ENCODE measurements at places on chromosomes 4 and X. TPM values are rescaled to one million over a fixed set of nuclear protein-coding genes. Genes with fewer than 3 reads are reported as not detected.

GRCh38 chr4:101158134-101158482, 189.2 kb downstream of the PPP3CA start:
- no peak for DNase-seq

DNA sequence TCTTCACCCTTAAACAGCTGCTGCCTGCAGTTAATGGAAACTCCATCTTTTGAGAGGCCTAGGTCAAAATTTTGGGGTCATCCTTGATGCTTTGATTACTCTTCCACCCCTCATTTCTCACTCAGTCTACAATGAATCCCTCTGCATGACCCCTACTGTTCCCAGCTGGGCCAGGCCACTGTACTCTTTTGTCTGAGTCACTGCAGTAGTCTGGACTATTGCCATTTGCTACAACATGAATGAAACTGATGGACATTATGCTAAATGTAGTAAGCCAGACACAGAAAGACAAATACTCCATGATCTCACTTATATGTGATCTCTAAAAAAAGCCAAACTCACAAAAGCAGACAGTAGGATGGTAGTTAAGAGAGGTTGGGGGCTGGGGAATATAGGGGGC, 28.3 kb downstream of the STK32B start:
- no peak for DNase-seq

The GRIA3 gene
- not detected for total RNA-seq

The GAGE12E gene
- total RNA-seq, result not detected

The PARM1 gene
- 7.8 TPM for total RNA-seq

The GJB1 gene
- not detected for total RNA-seq

The RBMXL3 gene
- not detected for total RNA-seq

GRCh38 chr4:15413010-15413622, 14.7 kb upstream of the C1QTNF7 start:
- DNase-seq, result no peak

DNA sequence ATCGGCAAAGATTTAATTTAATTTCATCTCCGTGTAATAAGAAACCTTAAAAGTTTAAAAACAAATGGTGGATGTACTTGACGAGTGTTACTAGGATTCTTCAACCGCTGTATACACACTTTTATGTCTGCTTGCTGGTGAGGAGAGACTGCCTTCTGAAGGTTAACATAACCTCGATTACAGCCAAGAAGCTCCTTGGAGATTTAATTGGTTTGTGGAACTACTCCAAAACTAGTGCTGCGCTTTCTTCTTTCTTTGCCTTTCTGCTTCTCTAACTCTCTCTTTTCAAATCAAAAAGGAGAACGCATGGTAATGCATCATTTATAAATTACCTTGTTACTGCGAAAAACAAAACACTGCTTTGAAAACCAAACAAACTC, 109.0 kb downstream of the ANTXR2 start:
- DNase-seq, result no peak

DNA sequence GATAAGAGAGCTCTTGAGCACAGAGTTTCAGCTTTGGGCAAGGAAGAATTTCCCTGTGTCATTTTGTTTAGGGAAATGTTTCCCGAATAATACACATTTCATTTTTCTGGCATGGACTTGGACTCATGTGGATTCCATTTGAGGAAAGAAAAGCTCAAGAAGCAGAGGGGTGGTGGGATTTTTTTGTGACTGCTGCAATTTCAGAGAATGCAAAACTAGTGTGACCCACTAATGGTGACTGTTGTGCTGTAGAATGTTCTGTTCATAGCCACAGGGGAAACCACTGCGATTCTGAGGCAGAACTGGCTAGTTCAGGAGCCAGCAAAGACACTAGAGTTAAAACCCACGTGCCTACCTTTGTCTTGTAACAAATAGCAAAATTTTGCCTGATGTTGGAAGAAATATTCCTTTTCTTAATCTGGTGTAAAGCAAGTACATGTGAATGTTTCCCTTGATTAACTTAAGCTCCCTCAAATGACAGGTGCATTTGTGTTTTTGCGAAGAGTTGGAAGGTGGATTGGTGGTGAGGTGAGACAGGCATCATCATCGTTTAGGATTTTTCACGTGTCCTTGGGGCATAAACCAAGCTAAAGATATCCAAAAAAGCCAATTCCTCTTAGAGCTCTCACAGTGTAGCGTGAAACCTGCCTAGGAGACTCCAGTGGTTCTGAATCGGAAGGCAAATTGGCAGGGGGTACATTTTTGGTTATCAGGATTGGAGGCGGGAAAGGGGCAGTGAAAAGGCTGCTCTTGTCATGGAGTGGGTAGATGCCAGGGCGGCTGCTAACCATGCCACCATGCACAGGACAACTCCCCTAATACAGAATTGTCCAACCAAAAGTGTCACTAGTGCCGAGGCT, 38.0 kb upstream of the FAM9C start:
- peak; percentile 18 for DNase-seq

The CITED1 gene
- not detected for total RNA-seq

DNA sequence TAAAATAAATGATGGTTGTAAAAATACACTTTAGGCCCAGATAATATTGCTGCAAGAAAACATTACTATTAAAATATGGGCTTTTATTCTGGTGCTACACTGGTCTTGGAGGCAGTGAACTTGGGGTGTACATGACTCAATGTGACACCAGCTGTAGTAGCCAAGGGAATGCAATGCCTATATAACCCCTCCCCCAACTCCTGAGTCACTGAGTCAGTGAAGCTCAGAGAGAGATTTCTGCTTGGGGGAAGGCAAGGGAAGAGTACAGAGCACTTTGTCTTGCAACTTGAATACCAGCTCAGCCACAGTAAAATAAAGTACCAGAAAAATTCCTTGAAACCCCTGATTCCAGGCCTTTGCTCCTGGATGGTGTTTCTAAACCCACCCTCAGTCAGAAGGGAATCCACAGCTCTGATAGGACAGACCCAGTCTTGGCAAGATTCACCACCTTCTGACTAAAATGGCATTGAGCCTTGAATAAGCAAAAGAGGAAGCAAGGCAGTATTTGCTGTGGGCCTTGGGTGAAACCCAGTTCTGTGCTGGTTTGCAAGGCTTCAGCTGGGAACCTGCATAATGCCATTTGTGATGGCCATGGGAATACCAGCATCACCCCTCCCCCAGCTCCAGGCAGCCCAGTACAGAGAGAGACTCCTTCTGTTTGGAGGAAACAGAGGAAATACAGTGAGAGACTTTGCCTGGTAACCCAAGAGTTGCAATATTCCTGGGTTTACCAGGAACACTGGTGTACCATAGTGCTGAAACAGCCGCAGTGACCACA, 209.9 kb downstream of the IQCM start:
- DNase-seq, result no peak

DNA sequence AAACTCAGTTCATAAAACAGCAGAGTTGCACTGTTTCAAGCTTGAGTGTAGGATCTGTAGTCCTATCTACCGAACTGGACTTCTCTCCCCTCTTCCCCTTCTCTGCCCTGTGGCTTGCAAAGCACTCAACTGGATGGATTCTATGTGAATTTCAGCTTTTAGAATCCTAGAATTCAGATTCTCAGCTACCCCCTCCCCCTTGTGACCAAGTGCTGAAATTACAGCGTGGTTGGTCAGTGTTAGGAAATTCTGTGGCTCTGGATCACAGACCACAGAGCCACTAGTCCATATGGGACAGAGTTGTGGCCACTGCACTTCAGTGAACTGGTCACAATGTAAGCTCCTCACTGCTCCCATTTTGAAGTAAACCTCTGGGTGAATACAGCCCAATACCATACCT, 64.6 kb upstream of the TRPC5 start:
- no peak for DNase-seq

DNA sequence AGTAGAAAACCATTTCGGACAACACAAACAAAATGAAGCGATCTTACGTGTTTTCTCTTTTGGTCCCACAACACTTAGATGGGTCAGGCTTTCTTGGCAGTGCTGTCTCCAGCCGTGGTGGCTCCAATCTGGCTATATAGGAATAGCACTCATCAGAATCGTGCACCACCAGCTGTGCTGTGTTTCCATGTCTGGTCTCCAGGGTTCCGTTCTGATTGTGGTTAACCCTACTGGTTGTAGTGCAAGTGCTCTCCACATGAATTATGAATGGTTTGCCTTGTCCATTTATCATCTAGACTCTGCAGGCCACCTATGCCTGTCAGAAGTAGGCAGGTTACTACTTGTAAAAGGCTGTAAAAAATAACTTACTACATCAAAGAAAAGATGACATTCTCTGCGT, 536.3 kb downstream of the IQCM start:
- no peak for DNase-seq

The S100P gene
- total RNA-seq, result not detected

The SLC4A4 gene
- total RNA-seq, result not detected

DNA sequence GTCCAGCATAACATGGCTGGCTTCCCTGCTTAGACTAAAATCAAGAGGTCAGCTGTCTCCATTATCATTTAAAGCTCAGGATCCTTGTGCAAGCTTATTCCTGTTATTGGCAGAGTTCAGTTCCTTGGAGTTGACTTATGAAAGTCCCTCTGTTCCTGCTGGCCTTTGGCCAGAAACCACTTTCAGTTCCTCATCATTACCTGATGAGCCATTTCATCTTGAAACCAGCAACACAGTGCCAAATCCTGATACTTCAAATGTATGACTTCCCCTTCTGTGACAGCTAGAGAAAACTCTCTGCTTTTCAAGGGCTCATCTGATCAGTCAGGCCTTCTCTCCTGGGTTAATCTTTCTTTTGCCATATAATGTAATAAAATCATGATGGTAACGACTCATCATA, 110.6 kb upstream of the FSTL5 start:
- no peak for DNase-seq

The HS6ST2 gene
- not detected for total RNA-seq

- DNase-seq, result no peak
These were observed 795.4 kb upstream of the MAGEB2 start for GRCh38 chrX:29419774-29420553.

- no peak for DNase-seq
These were observed 974.5 kb upstream of the HS3ST1 start for GRCh38 chr4:12403175-12403574.

The RTL3 gene
- not detected for total RNA-seq

The GPR143 gene
- not detected for total RNA-seq

DNA sequence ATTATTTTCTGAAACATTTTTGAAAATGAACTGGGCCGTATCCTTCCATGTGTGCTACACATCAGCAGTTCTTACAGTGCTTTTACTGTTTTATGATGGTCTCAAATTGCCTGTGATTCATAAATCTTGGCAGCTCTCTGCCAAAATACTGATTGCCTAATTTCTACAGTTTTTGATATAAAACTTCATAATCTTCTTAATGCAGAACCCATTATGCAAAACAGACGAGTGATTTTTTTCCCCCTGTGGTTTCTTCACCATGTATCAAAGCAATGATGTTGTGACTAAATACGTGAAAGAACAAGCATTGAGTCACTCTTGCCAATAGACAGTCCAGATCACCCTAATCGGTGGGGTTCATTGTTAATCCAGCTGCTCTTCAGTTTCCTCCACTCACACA, 156.4 kb upstream of the WDR1 start:
- no peak for DNase-seq

The MAGEA6 gene
- not detected for total RNA-seq

- no peak for DNase-seq
These were observed 380.8 kb downstream of the TMA16 start for GRCh38 chr4:163875327-163875726.

- DNase-seq, result no peak
These were observed 36.7 kb upstream of the NEUROG2 start for GRCh38 chr4:112552668-112553067.

The PCDH10 gene
- total RNA-seq, result not detected

The NALF2 gene
- not detected for total RNA-seq

DNA sequence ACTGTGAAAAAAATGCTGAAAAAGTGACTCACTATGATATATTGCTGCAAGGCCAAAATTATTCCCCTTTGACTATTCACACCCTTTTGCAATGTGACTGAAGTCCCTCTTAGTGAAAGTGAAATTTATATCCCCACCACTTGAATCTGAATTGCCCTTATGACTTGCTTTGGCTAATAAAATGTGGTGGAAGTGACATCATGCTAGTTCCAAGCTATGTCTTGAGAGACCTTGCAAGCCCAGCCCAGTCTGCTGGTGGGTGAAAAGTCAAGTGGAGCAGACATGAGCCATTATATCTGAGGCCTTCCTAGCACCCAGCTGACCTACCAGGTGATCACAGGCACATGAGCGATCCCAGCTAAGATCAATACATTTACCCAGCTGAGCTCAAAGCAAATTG, 94.7 kb downstream of the LINC00632 start:
- no peak for DNase-seq

The NPNT gene
- not detected for total RNA-seq

DNA sequence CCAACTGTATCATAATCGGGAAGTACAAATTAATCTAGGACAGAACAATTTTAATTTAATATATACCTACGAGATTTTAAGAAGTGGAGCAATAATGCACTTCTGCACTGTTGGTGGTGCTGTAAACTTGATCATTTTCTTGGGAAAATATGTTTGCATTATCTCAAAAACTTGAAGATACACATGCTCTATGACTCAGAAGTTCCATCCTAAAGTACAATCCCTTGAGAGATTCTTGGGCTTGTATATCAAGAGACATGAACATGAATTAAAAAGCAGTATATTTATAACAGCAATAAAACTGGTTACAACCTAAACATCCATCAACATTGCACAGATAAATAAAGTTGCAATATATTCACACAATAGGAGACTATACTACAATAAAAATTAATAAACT, 168.8 kb downstream of the CLCN4 start:
- no peak for DNase-seq

GRCh38 chr4:132065940-132066495, 1083.1 kb upstream of the PCDH10 start:
- DNase-seq, result no peak

DNA sequence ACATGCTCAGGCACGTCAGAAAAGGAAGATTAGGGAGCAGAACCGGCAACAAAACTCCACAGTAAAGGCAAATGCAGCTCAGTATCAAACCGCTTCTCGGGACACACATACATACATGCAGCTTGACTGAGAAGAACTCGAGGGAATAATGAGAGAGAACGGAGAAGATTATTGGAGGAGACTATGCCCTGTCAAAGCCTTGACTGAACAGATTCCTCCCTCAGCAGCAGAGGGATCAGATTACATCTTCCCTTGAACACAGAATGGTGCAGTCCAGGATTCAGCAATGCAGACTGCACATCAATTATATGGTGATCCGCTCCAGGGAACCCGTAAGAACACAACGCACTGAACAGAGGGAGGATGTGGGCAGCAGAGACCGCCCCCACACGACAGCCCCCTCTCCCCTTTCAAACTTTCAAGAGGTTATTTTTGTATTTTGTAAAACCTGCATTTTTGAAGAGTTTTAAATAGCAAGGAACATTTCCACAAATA, 183.2 kb downstream of the FBXW7 start:
- DNase-seq, result peak; percentile 40

The CENPE gene
- 2.1 TPM for total RNA-seq

The ZNF595 gene
- total RNA-seq, result 20.4 TPM

DNA sequence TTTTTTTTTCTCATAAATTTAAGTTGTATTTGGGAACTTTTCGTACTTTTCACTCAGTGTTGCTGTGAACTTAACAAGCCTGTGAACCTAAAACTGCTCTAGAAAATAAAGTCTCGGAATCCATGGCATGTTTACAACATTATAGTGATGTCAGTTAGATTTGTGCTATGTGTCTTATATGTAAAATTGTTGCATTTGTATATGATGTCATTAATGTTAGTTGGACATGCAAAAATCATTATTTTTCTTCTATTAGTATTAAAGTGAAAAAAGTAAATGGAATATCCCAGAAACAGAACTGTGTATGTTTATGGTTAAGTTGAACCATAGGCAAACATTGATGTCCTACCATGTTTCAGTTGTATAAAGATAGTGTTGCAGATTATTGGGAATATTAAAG, 85.2 kb downstream of the STIM2 start:
- no peak for DNase-seq

Data from B cell (primary cell).